ENCODE measurements at places on chromosomes 16 and 17. TPM values are rescaled to one million over a fixed set of nuclear protein-coding genes. Genes with fewer than 3 reads are reported as not detected.

GRCh38 chr17:41937970-41938954 lies 7.8 kb downstream of the ODAD4 start:
- no peak overlapping the region for H3K27ac ChIP-seq
- H3K4me3 ChIP-seq: no peak overlapping the region
- H3K27me3 ChIP-seq: no peaks in the 10 kb centered on the region
- no peaks in the 10 kb centered on the region for H3K4me1 ChIP-seq
- DNase-seq: no peak
- peaks cover 3% of the 10 kb centered on the region for H3K36me3 ChIP-seq

The KLHL10 gene
- total RNA-seq: 0.46 TPM

The QPRT gene
- 107 TPM for total RNA-seq

The SEPTIN12 gene
- total RNA-seq: not detected

The GLIS2 gene
- total RNA-seq: 14.3 TPM

- DNase-seq: no peak
- H3K27ac ChIP-seq: no peak overlapping the region
- peaks cover 2% of the 10 kb centered on the region for H3K36me3 ChIP-seq
These were observed 20.5 kb upstream of the CPD start for GRCh38 chr17:30358055-30358760.
